Amniotic stem cell (primary cell): ENCODE measurements at places on chromosomes 7 and 10.

DNA sequence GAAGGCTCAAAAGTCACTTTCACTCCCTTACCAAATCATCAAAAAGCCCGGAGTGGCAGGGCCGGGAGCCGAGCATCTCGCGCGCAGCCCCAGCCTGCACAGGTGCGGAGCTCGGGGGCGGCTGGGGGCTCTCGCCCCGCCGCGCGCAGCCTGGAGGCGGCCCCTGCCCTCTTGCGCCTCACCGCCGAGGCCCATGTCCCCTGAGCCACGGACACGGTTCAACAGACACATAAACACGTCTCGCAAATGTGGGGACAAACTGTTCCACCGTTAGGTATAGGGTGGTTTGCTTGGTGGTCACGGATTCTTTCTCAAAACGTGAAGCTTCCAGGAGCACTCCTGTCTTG, 700 bp downstream of the GSAP start:
- DNase-seq, result no peak

GRCh38 chr7:89312551-89312950, 517.0 kb upstream of the TEX47 start:
- DNase-seq, result no peak

DNA sequence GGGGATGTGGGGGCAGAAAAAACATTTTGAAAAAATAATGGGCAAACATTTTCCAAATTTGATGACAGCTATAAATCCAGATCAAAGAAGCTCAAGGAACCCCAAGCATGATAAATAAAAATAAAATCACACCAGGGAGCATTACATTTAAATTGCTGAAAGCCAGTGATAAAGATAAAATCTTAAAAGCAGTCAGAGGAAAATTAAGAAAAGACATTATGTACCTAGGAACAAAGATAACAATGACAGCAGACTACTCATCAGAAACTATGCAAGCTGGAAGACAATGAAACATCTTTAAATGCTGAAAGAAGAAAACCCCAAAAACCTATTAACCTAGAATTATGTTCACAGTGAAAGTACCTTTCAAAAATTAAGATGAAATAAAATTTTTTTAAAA, 23.3 kb downstream of the NEUROG3 start:
- no peak for DNase-seq

DNA sequence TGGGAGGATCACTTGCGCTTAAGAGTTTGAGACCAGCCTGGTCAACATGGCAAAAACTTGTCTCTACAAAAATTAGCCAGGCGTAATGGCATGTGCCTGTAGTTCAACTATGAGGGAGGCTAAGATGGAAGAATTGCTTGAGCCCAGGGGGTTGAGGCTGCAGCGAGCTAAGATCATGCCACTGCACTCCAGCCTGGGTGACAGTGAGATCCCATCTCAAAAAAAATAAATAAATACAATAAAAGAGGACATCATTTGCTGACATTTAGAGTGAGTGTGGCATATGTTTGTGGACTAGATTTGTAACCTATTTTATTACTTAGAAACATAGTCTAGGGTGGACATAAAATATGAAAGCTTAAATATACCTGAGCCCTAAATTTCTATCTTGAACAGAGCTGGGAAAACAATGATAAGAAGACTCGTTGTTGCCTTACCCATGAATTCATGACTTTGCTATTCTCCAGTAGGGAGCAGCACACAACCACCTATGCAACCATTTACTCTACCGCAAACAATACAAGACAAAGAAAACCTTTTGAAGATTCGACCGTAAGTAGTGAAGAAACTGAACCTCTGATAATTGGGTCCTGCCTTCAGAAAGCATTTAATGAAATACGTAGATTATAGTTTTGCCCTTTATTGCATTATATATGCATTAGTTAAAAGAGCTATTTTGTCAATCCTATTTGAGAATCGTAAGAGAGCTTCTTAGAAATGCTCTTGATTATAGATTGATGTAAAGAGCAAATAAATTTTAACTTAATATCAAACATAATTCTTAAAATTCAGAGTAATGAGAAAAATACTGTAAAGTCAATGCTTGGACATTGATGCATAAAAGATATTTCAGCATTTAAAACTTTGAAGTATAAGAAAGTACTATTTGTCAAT, 83.5 kb downstream of the GNAT3 start:
- DNase-seq, result no peak

DNA sequence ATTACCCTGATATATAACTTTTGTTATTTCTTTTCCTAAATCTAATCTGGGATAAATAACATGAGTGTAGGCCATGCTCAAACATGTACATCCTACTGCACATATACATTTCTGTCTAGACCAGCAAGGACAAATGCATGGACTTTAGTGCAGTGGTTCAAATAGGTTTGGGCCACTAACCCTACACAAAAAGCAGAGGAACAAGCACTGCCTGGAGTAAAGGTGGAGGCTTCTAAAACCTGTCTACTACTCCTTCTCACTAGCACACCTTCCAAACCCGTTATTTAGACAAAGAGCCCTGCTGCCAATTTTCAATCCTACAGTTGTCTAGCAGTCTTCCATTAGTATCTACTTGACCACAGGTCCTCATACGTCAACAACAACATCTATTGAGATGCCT, 34.8 kb downstream of the SGCE start:
- DNase-seq, result no peak

- DNase-seq, result no peak
Measured at GRCh38 chr7:78224923-78225322, 426.4 kb downstream of the PHTF2 start.

DNA sequence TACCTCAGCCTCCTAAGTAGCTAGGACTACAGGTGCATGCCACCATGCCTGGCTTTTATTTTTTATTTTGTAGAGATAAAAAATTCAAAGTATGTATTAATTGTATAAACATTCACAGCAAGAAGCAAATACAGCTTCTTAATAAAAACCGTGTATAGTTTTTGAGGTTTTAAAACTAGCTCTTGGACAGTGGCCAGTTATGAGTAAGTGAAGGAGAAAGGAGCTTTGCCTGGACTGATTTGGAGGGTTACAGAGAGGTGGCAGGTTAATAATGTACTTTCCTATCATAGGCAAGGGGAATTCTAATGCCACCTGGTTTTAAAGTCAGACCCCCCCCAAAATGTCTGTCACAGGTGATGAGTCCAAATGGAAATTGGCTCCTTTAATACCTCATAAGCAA, 43.4 kb downstream of the ZNRF2 start:
- no peak for DNase-seq

GRCh38 chr7:157684157-157684908, 347.5 kb downstream of the DNAJB6 start:
- DNase-seq, result no peak

- no peak for DNase-seq
Measured at GRCh38 chr7:11232462-11232861, 258.8 kb downstream of the PHF14 start.

DNA sequence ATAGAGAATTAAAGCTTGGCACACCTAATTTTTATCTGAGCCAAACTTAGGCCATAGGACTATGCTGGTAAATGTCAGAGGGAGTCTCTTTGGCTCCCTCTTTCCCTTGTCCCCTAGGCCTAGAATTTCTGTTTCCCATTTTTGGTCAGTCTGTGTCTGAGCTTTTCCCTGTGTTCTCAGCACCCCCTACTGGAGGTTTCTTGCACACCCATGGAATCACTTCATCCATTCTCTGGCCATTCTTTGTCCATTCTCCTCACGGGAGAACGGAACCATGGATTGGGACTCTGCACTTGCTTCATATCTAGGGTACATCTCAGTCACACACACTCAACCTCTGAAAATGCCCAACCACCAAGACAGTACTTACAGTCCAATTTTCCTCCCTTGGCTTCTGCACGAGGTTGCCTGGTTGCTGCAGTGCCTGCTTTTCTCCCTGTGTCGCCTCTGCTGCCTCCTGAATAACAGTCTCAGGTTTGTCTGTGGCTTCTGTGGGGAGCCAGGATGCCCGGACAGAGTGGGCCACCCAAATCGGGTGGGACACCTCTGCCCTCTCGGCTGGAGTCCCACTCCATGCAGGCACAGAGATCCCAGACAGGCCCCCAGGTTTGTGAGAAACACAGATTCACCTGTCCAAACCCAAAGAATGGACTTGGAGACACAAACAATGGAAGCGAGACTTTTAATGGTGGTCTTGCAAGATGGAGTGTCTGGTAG, 35.1 kb upstream of the DNAH11 start:
- no peak for DNase-seq

- no peak for DNase-seq
Measured at GRCh38 chr7:87202705-87203104, 16.8 kb downstream of the TMEM243 start.

DNA sequence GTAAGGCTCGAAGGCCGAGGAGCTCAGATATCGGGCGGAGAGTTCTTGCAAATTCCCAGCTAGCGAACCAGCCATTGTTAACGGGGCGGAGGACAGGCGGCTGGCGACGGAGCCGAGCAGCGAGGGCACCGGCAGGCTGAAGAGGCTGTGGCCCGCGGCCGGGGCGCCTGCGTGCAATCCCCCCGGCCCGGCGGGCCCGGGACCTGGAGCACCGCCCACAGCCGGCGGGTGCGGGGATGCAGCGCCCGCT, 4.1 kb downstream of the VAX1 start:
- DNase-seq, result no peak

DNA sequence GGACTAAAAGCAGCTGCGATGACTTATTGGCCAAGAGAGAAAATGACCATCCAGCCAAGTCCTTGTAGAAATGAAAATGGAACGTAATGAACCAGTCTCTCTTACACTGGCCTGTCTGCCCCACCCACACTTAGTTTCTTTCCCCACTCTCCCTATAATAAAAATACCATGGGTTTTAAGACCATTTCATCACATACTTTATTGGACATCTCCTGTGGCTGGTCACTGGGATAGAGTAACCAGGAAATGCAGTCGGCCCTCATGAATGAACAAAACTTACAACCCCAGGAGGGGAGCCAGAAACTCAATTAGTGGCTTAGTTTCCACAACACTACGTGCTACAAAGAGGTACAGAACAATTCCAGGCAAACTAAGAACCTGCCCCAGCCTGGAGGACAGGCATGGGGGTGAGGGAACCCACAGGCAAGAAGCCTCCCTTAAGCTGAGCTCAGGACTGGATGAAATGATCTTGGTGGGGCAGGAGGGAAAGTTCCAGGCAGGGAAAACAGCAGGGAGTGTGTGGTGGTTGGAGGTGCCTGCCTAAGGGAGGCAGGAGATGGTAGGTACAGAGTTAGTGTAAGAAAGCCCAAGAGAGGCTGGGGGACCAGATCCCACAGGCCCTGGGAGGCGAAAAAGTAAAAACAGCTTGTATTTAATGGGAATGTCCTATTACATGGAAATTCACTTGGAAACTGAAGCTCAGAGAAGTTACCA, 29.6 kb downstream of the MKI67 start:
- DNase-seq, result no peak

DNA sequence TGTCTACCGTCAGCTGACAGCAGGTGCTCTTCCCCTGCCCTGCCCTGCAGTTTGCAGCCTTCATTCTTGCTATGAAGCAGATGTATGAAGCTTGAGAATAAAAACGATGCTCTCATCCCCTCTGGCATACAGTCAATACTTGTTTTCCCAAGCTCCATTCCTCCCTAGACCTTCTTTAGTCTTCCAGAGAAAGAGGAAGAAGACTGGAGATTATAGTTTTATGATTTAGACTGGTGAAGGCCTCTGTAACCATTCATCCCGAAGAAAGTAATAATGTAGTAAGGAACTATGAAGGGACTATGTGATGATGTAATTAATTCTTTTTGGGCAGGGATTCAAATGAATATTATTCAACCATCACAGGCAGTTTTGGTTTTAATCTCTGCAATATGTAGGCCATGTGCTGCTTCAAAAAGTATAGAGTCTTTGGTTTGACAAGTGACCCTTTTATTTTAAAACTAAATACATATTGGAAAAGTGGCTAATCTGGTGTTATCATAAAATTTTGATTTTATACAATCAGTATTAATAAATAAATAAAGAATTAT, 242.4 kb upstream of the KIAA1217 start:
- DNase-seq, result no peak
